Daoy (cell line): ENCODE measurements at places on chromosomes 1 and 21. TPM values are rescaled to one million over a fixed set of nuclear protein-coding genes. Genes with fewer than 3 reads are reported as not detected.

SGIP1 gene
- total RNA-seq: not detected in 2 replicates

DNA sequence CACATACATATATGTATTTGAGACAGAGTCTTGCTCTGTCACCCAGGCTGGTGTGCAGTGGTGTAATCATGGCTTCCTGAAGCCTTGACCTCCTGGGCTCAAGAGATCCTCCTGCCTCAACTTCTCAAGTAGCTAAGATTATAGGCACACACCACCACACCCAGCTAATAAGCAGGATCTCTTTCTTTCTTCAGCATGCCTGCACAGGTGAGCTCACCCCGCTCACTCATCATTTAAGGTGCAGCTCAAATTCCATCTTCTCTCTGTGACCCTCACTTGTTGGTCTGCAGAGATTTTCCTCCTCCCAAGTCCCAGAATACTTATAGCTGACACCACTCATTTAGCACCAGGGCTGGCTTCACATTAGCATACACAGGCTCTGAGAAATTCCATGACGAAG is 209.1 kb upstream of the MAP1LC3C start:
- no peak for DNase-seq

ZBTB8A gene
- total RNA-seq: 3.2 and 6.2 TPM in 2 replicates

- DNase-seq: no peak
Measured at GRCh38 chr1:200473698-200474371, 64.0 kb upstream of the ZNF281 start.

DNA sequence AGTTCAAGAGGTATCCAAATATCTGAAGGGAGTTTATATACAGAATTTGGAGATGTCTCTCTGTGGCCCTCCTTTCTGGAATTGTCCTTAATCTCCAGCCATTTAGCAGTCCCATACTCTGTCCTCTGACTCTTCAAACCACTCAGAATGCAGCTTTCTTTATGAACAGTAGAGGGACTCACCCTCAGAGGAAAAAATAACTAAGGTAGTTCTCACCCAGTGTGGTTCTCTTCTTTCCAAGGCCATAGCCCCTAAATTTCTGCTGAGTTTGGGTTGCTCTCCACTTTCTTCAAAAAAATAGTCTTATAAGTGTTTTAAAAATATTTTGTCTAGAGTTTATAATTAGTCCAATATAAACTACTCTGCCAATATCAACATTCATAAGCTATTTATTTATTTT is 369.7 kb downstream of the MATN1 start:
- no peak for DNase-seq

GRCh38 chr1:198778049-198778448 is 139.2 kb downstream of the PTPRC start:
- peak; percentile 80 for DNase-seq

GRCh38 chr21:42299324-42300044 is 15.7 kb downstream of the TFF3 start:
- DNase-seq: peak; percentile 72

DNA sequence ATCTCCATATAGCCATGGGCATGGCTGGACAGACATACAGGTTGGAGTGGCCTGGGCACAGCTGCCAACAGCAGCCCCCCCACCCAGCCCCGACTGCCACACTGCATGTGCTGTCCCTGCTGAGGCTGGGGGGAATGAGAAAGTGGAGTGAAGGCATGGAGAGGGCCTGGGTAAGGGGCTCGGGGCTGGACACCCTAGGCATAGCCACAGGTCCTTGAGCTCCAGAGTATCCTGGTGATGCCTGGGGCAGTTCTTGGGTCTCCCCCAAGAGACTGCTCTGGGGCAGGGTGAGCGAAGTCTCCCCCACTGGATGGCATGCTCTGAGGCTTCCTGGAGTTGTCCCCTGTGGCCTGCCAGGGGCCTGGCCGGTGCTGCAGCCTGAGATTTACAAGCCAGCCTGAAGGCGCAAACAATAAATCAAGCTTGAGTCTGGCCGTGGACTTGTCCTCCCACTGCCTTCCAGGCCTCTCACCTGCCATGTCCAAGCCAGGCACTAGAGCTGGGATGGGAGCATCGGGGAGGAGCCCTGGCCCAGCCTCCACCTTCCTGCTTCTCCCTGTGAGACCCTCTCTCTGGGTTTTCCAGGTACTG is 53.6 kb downstream of the FOXO6 start:
- no peak for DNase-seq

- no peak for DNase-seq
Measured at GRCh38 chr1:6923955-6924881, 139.0 kb downstream of the CAMTA1 start.

DNA sequence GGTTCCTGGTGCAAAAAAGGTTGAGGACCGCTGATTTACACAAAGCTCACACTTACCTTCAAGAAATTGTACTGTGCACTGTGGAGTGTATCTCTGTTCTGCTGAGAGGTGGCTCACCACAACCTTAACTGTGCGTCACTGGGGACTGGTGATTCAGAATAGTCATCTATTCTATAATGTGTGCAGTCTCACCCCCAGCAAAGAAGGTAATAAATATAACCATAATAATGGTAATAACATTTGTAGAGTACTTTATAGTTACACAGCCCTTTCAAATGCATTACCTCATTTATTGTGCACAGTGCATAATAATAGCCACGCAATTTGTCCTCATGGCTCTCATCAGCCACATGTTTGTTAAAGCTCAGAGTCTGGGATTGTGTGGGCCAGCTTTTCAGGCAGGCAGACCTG is 59.4 kb upstream of the DUSP10 start:
- peak; percentile 75 for DNase-seq

GRCh38 chr1:25774921-25775771 is 24.8 kb upstream of the SELENON start:
- no peak for DNase-seq

GRCh38 chr1:6519935-6520671 is 28.6 kb upstream of the PLEKHG5 start:
- DNase-seq: peak; percentile 93
